ENCODE measurements at places on chromosomes 12 and 14.

- DNase-seq, result no peak
Measured at GRCh38 chr14:73713803-73714655, at the start of gene PNMA1. TSS of gene PNMA1 (minus strand) at chr14:73714384. CDS start at chr14:73713639, 745 bp downstream.

- no peak for DNase-seq
Measured at GRCh38 chr12:130394906-130395305, 57.2 kb downstream of the PIWIL1 start.

- DNase-seq, result peak; percentile 83
Measured at GRCh38 chr12:68784015-68784414, 24.0 kb upstream of the MDM2 start.

DNA sequence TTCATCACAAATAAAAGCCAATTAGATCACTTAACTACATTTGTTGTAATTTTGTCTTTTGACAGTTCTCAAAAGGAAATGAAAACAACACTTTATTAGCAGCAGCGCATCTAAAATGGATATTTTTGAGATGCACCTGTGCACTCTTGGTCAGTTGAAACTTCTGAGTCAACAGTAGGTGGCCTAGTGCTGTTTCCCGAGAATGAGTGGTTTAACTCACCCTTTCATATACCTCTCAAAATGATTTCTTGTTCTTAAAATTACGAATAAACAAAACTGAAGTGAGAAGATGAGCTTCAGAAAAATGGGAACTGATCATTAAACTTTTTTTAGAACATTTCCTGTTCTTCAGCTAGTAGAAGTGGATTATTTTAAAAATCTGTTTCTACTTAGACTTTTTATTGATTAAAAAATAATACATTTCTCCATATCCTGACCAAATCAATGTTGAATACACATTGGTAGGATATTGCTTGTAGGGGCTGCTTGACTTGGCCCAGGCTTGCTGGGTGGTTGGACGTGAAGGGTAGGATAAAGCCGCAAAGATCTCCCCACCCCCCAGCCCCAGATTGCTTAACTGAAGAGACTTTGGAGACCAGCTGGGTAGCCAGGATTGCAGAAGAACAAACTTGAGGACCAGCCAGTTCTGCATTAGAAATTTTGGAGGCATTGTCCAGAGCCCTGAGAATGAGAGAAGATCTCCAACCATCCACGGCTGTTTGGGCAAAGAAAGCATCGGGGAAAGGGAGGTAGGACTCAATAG is 22.3 kb upstream of the STK38L start:
- DNase-seq, result no peak

DNA sequence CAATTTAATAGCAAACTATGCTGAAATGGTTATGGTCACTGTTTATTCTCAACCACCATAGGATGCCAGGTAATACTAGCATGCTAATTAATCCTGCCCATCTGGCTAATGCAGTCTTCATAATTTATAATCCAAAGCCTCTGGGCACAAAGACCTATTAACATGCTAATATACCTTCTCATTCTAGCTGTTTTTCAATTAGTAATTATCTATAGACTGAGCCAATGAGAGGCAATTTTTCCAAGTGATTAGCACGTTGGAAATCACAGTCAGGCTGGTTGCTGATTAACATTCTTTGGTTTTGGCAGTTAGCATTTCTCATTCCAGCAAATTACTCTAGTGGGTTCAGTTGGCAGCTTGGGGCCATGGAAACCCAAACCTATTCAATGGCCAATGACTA is 357.2 kb downstream of the SEC23A start:
- no peak for DNase-seq

- no peak for DNase-seq
Measured at GRCh38 chr12:3697311-3697870, 55.5 kb downstream of the CRACR2A start.

- no peak for DNase-seq
Measured at GRCh38 chr12:2925322-2925995, 33.7 kb upstream of the TEAD4 start.

DNA sequence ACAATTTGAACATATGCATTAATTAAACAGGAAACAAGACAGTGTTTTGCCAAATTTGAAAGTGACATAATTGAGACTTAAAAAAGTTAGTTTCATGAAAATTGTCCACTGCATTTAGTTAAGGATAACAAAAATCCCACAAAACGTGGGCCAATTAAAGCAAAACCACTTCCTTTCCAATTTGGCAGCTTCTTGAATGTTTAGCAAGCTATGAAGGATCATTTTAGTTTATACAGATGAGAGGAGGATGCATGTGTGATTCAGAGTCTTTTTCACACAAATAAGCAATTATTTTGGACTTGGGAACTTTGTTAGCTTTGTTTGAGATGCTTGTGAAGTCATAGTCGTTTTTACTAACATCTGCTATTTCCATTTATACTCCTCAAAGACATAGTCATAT is 109.6 kb downstream of the ATXN7L3B start:
- DNase-seq, result no peak

- DNase-seq, result no peak
Measured at GRCh38 chr12:113083863-113084435, 27.4 kb downstream of the DTX1 start.

DNA sequence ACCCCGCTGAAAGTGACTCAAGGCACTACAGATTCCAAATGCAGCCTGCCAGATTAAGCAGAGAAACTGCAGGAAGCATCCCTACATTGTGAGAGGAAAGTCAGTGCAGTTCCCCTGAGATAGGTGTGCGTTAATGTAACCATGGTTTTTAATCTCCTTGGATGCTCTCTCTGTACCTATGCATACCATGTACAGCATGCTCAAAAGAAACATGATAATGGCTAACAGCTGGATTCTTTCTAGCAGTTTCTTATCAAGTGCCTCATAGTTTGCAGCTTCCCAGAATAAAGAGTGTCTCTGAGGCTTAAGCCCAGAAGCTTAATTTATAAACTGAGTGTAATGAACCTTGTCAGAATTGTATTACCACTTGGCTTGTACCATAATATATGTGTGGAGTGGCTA is 17.1 kb upstream of the MDM1 start:
- DNase-seq, result no peak

DNA sequence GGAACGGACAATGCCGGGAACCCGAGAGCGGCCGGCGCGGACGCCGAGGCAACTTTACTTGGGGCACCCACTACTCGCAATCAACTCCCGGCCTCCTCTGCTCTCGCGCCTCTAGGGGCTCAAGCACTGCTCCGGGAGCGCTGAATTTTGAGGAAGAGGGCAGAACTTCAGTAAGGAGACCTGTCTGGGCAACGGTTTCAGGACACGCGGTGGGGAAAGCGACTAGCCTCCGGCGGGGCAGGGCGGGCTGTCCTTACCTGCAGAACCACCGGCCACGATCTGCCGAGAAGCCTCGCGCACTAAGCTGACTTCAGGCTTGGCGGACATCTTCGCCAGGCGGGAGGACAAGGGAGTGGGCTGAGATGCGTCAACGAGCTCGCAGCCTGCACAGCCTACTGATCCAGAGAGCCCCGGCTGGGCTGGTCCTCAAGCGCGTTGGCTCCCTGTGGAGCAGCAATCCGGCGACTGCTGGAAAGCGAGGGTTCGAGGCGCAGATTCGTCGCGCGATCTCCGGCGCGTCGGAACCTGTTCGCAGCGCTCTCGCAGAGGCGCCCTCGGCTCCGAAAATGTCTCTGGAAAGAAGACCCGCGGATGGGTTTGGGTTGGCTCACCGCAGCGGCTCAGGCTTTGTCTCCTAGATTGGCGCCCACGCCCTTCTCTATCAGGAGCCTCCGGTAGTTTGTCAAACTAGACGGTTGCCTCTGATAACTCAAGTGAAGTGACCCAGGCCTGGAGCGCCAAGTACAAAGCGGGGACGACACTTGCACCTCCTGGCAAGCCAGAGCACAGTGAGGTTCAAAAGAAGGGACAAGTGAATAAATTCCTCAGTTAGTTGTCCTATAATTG is at the start of gene SLC25A21:
Gene SLC25A21, minus strand, starts transcription at position 583 of the 846 bp plus-strand sequence.
- DNase-seq, result no peak

DNA sequence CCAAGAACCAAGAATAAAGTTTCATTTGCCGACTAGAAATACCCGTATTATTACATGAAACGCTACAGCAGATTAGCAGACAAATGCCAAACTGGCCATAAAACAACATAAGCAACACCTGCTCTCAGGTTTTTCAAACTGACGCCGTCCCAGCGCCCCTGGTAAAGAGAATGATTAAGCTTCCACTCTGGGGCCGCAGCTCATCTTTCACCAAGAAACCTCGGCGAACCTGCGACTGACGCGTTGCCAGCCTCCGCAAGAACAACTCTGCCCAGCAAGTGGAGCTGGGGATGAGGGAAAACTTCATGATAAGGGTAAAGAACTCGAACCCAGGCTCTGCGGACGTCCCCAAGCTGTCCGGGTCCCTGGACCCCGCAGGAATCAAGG is 530 bp downstream of the ARL1 start:
- DNase-seq, result no peak

DNA sequence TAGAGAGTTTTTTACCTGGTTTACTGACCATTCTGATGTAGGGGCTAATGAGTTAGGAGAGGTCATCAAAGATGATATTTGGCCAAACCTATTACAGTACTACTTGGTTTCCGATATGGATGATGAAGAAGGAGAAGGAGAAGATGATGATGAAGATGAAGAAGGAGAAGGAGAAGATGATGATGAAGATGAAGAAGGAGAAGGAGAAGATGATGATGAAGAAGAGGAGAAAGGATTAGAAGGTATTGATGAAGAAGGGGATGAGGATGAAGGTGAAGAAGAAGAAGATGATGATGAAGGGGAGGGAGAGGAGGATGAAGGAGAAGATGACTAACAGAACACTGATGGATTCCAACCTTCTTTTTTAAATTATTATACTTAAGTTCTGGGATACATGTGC is 196.6 kb downstream of the TMX1 start:
- DNase-seq, result no peak

GRCh38 chr14:36647824-36648753 is 13.6 kb upstream of the PAX9 start:
- DNase-seq, result no peak

DNA sequence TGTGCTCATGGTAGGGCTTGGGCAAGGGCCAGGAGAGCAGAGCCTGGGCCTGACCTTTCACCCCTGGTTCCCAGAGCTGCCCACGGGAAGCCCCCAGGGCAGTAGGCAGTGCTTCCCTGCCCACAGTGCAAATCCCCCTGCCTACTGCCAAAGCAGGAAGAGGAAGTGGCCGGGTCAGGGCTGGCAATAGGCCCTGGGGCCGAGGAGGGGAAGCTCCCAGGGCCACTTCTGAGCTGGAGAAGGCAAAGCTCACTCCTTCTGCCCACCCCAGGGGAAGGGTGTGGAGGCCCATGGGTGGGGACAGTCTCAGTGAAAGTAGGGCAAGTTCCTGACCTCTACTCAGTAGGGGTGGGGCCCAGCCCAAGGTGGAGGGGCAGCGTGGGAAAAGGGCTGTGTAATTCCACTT is 5.4 kb upstream of the NR4A1 start:
- DNase-seq, result no peak

DNA sequence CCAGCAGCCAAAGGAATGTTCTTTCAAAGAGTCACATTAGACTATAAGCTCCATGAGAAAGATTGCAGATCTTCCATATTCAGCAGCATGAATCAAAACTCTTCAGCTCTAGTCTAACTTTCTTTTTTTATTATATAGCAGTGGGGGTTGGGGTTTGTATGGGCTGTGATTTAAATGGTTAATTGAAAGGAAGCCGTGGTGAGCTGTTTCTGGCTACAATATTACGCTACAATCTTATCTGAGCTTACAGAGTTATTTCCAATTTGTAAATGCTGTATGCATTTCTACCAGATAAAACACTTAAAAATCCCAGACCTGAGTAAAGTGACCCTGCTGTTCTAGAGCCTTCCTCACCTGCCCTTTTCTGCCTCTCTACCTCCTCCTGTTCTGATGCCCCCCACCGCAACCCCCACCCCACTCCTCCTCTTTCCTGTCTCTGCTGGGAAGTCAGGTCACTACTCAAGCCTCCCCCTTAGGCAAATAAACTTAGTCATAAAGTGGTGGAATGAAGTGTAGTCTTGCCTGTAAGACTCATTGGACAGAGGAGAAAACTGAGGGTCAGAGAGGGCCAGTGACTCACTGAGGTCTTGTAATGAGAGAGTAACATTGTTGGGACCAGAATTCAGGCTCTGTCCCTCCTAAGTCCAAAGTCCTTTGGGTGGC is 1089.5 kb downstream of the BCL11B start:
- DNase-seq, result no peak

DNA sequence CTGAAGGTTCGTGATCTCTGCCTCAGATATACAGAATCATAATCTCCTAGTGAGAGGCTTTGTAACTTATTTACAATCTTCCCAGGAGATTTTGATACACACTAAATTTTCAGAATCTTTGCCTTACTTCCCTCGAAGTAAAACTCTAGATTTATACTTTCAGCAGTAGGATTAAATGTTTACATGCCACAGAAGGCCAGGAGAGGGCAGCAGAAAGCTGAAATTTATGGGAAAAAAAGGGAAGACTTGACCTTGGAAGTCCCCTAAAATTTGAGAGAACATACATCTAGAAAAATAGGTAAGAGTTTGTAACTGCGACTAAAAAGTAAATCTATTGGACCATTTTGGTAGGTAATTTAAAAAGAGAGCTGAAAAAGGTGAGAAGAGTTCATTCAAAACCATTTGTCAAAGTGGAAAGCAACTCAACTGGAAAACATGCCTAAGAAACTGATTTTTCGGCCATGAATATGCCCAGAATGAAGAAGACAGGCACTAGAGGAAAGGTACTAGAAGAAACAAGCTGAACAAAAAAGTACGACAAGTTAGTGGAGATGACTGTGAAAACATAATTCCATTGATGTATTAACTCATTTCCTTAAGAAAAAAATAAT is 242.0 kb upstream of the MDGA2 start:
- no peak for DNase-seq

All from SIG-M5 (cell line).